Activated CD4-positive, alpha-beta memory T cell treated with anti-CD3 and anti-CD28 coated beads for 36 hours (primary cell): ENCODE measurements at places on chromosomes 11 and 22.

GRCh38 chr11:123576082-123576481 is 78.3 kb downstream of the SCN3B start:
- H3K36me3 ChIP-seq, result no peaks in the 10 kb centered on the region
- H3K4me3 ChIP-seq, result no peak overlapping the region
- peaks cover 11% of the 10 kb centered on the region for H3K4me1 ChIP-seq

GRCh38 chr11:38416141-38416540 is 1818.1 kb upstream of the RAG2 start:
- DNase-seq, result no peak
- no peak overlapping the region for H3K4me3 ChIP-seq
- H3K27me3 ChIP-seq, result no peaks in the 10 kb centered on the region
- no peaks in the 10 kb centered on the region for H3K36me3 ChIP-seq

- H3K4me1 ChIP-seq, result no peaks in the 10 kb centered on the region
- H3K27me3 ChIP-seq, result peaks cover 10% of the 10 kb centered on the region
- DNase-seq, result no peak
- H3K27ac ChIP-seq, result no peak overlapping the region
Measured at GRCh38 chr11:121110871-121111724, 10.1 kb downstream of the TECTA start.

DNA sequence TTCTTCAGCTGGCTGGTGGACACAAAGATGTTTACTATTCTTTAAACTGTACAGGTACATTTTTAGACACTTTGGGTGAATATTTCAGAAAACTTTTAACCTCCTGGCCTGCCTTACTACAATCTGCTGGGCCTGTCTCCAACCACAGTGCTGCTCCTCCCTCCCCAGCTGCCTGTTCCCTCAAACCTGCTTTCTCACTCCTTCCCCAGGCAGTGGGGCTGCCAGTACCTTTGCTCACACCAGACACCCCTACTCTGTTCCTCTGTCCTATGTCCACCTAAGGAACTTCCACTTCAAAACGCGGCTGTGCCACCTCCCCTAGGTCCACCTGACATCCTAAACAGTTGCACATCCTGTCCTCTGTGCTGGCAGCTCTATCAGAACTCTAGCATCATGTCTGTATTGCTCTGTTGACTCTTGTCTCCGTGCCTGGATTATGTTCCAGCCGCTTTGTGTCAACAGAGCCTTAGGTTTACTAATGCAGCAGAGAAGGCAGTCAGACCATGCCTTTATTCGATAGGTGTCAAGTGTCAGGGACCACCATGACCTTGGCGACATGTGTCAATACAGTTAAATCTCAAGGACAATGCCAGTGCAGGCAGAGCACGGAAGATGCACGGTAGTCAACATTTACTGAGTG is 13.4 kb downstream of the ZP1 start:
- peaks cover 40% of the 10 kb centered on the region for H3K36me3 ChIP-seq
- no peak for DNase-seq
- no peaks in the 10 kb centered on the region for H3K27me3 ChIP-seq
- no peak overlapping the region for H3K27ac ChIP-seq

DNA sequence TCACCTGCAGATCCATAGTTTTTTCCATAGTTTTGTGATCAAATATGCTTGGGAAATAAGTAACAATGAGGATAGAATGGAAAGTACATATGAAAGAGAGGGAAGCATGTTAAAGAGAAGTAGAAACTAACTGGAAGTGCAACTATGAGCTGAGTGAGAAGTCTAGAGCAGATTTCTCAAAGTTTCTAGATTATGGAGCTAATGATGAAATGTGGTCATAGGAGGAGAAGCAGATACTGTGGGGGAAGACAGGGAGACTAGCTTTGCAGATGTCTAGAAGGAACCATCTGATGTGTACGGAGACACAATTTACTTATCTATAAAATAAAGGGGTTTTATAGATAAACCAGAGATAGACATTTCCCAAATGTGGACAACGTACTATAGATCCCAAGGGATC is 37.1 kb downstream of the RELT start:
- no peak overlapping the region for H3K4me3 ChIP-seq
- no peak for DNase-seq
- H3K4me1 ChIP-seq, result no peaks in the 10 kb centered on the region
- H3K27ac ChIP-seq, result no peak overlapping the region
- no peaks in the 10 kb centered on the region for H3K27me3 ChIP-seq
- H3K36me3 ChIP-seq, result peaks cover 16% of the 10 kb centered on the region

GRCh38 chr11:111531687-111532364 is 8.7 kb upstream of the LAYN start:
- DNase-seq, result peak; percentile 85
- peaks cover 25% of the 10 kb centered on the region for H3K27me3 ChIP-seq
- H3K36me3 ChIP-seq, result no peaks in the 10 kb centered on the region
- peaks cover 26% of the 10 kb centered on the region for H3K4me1 ChIP-seq

DNA sequence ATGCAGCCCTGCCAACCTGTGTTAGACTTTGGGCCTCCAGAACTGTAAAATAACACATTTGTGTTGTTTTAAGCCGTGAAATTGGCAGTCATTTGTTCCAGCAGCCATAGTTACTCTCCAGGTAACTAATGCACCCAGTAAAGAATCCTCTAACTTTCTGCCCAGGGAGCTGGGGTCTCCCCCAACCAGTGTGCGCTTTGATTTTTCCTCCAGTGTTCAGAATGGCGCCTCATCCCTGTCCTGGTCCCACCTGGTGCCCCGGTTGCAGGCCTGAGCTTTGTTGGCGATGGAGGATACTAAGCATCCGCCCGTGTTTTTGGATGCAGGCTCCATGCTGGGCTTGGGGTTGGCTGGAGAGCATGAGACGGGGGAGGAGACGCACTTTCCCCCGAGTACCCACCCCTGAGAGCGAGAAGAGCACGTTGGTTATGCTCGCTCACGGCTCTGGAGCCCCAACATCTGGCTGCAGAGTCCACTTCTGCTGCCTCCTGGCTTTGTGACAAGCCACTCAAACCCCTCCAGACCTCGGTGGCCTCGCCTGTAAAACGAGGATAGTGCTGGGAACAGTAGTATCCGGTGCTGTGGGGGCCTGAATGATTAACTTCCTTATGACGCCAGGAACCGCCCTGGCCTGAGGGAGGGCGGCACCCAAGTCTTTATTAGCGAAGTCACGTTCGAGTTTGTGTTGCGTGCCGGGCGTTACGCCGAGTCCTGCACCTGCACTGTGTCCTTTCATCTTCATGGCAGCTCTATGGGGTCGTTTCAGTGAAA is 25.8 kb downstream of the MRGPRD start:
- no peaks in the 10 kb centered on the region for H3K27me3 ChIP-seq
- DNase-seq, result no peak
- H3K36me3 ChIP-seq, result no peaks in the 10 kb centered on the region
- no peak overlapping the region for H3K27ac ChIP-seq

DNA sequence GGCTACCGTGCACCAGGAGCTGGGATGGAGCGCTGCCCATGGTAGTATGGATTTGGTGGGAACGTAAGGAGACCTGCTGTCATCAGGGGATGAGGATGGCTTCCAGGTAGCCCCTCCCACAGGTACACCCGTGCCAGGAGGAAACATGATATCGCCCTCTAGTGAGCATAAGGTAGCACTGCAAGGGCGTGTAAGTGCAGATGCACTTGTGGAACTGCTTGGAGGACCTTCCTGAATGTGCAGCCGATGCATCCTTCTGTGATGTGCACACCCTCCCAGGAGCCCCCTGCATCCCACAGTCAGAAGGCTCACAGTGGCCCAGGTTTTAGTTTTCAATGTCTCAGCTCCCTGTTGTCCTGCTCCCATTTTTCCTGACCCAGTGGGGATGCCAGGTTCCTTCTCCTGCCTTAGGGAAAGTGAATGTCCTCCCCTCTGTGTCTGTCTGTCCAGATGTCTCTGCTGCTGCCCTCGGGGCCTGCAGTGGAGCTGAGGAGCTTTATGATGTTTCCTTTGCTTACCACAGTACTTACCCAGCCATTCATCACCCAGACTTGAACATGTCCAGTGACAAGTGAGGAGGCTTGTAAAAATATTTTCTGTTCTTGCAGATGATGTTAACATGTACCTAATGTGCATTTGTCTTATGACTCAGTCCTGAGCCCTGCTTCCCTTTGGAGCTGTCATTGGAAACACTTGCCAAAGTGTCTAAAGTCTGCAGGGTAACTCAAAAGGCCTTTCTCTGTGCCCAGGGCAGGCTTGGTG is 49.2 kb downstream of the DBX1 start:
- DNase-seq, result peak; percentile 65
- no peaks in the 10 kb centered on the region for H3K36me3 ChIP-seq
- H3K27me3 ChIP-seq, result peaks cover 2% of the 10 kb centered on the region

DNA sequence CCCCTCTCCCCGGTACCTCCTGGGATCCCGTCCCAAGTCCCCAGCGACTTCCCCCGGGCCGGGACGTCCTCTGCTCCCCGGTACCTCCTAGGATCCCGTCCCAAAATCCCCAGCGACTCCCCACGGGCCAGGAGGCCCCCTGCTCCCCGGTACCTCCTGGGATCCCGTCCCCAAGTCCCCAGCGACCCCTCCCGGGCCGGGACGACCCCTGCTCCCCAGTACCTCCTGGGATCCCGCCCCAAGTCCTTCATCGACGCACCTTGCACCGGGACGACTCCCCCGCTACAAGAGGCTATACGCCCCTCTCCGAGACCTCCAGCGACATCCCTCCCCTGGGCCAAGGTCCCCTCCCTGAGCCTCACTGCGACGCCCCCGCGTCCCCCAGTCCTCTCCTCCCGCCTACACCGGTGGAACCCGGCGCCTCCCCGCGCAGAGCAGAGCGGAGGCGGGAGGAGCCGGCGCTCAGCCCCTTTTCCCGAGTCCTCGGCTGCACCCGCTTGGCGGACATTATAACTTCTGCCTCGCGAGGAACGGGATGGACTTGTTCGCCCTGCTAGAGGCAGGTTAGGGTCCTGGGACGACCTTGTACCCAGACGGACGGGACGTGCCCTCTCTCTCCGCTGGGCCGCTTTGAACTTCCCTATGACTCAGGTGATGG is 912 bp downstream of the KREMEN1 start:
- no peaks in the 10 kb centered on the region for H3K36me3 ChIP-seq
- H3K4me3 ChIP-seq, result peak overlapping the region; percentile 12
- peak; percentile 25 for DNase-seq
- peaks cover 45% of the 10 kb centered on the region for H3K27me3 ChIP-seq
- H3K4me1 ChIP-seq, result peaks cover 21% of the 10 kb centered on the region
- no peak overlapping the region for H3K27ac ChIP-seq

GRCh38 chr22:40276996-40277823 is 69.1 kb upstream of the ADSL start:
- peaks cover 51% of the 10 kb centered on the region for H3K4me1 ChIP-seq
- DNase-seq, result no peak
- H3K36me3 ChIP-seq, result peaks cover 37% of the 10 kb centered on the region
- H3K4me3 ChIP-seq, result no peak overlapping the region
- no peaks in the 10 kb centered on the region for H3K27me3 ChIP-seq

GRCh38 chr22:26453216-26453615 is 24.2 kb downstream of the ASPHD2 start:
- H3K4me1 ChIP-seq, result no peaks in the 10 kb centered on the region
- no peak overlapping the region for H3K4me3 ChIP-seq
- H3K27me3 ChIP-seq, result no peaks in the 10 kb centered on the region
- no peak for DNase-seq

GRCh38 chr11:60370811-60371298 is 7.5 kb upstream of the MS4A7 start:
- H3K4me1 ChIP-seq, result peaks cover 3% of the 10 kb centered on the region
- peaks cover 23% of the 10 kb centered on the region for H3K27me3 ChIP-seq
- no peak overlapping the region for H3K27ac ChIP-seq
- H3K4me3 ChIP-seq, result no peak overlapping the region

DNA sequence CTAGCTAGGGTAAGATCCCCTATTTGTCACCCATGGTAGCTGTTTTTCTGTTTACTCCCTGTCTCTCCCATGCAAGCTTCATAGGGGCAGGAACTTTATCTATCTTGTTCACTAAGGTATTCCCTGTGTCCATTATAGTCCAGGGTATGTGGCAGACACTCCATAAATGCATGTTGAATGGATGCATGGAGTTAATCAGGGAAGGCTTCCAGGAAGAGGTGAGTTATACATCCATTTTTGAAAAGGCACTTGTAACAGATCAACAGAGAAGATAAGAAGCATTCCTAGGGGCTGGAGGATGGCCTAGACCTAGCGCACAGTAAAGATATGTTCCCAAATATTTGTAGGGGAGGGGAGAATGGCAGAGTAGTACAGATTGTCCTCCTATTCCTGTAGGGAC is 130.3 kb downstream of the BUD13 start:
- no peak overlapping the region for H3K27ac ChIP-seq
- no peaks in the 10 kb centered on the region for H3K4me1 ChIP-seq
- H3K27me3 ChIP-seq, result no peaks in the 10 kb centered on the region

DNA sequence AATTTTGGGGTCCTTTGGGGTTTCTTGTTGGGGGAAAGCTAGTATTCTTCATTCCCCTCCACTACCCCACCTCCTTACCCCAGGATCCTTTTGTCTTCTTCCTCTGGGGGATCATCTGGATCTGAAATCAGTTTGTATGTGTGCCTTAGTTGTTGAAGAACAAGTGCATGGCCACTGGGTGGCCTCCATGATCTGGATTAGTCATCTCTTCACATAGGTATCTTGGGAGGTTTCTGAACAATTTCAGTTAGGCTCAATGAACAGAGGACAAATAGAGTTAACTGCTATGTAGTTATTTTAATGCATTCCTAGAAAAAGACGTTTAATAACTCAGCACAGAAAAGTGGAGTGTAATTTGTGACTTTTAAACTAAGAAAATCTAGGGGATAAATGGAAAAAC is 7.1 kb upstream of the VWA5A start:
- peaks cover 15% of the 10 kb centered on the region for H3K27me3 ChIP-seq
- no peak overlapping the region for H3K27ac ChIP-seq
- peak; percentile 25 for DNase-seq
- no peaks in the 10 kb centered on the region for H3K36me3 ChIP-seq
- no peak overlapping the region for H3K4me3 ChIP-seq

GRCh38 chr22:47835726-47836125 is 1073.3 kb downstream of the TBC1D22A start:
- no peaks in the 10 kb centered on the region for H3K36me3 ChIP-seq
- H3K27ac ChIP-seq, result no peak overlapping the region
- no peak for DNase-seq
- no peaks in the 10 kb centered on the region for H3K4me1 ChIP-seq

DNA sequence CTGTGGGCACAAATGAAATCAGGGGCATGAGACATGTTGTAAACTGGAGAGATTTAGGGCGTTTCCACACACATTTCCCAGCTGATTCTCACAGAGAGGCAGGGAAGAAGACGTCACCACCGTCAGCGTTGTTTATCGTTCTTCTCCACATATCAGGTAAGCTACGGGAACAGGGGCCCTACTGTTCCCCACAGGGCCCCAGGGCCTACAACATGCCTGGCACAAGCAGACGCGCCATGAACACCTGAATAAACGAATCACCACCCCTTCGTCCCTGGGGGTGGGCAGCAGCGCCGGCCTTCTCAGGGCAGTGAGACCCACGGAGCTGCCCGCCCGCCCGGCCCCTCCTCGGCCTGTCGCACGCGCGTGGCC is 342 bp downstream of the EFCAB6 start:
- peaks cover 28% of the 10 kb centered on the region for H3K4me1 ChIP-seq
- H3K27me3 ChIP-seq, result no peaks in the 10 kb centered on the region
- peak overlapping the region; percentile 91 for H3K4me3 ChIP-seq
- peaks cover 7% of the 10 kb centered on the region for H3K36me3 ChIP-seq
